Lung microvascular endothelial cell (primary cell): ENCODE measurements at places on chromosomes 3 and 15. TPM values are rescaled to one million over a fixed set of nuclear protein-coding genes. Genes with fewer than 3 reads are reported as not detected.

DNA sequence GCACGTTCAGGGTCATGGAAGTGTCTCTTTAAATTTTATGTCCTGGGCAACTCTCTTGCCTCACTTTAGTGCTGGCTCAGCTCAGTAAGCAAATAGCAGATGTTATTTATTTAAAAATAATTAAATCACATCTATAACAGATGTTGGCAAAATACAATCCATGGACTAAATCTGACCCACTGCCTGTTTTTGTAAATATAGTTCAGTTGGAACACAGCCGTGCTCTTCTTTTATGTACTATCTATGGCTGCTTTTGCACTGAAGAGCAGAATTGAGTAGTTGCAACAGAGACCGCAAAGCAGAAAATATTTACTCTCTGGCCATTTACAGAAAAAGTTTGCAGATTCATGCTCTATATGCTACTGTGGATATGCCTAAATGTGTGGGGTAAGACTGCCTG, 79.2 kb downstream of the SAMMSON start:
- DNase-seq = no peak

GRCh38 chr15:78671626-78672211, 30.7 kb upstream of the CHRNB4 start:
- DNase-seq = no peak

Gene SYNPR
- total RNA-seq = not detected in 2 replicates

Gene GABRB3
- 0.40 TPM in 1 of 2 replicates, not detected in the other for total RNA-seq

DNA sequence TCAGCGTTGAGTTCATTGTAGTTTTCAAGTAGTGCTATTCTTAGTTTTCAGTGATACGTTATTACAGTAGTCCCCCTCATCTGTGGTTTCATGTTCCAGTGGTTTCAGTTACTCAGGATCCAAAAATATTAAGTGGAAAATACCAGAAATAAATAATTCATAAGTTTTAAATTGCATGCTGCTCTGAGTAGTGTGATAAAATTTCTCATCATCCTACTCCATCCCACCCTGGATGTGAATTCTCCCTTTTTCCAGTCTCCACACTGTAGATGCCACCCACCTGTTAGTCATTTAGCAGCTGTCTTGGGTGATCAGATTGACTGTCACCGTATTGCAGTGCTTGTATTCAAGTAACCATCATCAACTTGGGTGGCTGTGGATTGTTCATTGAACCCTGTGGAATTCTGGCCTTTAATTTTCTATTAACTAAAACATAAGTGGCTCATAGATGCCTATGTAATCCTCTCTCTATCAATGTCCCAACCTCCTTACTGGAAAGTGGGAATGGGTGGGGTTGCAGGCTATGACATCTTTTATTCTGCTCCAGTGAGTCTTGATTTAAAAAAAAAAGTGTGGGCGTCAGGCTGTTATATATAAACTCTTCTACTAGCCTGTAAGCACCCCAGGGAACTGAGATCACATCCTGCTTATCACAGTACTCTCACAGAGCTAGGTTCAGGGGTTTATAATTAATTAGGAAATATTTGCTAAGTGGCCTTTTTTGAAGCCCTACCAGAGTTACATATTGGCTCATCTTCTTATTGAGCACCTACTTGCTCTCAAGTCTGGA, 97.5 kb downstream of the CFAP20DC start:
- DNase-seq = peak; percentile 11

- DNase-seq = no peak
Observed at GRCh38 chr15:99369196-99369595, 117.9 kb downstream of the LRRC28 start.
